ENCODE measurements at places on chromosomes 3 and 15.

GRCh38 chr3:129558772-129559564 is 16.0 kb downstream of the H1-8 start:
- no peak for DNase-seq

DNA sequence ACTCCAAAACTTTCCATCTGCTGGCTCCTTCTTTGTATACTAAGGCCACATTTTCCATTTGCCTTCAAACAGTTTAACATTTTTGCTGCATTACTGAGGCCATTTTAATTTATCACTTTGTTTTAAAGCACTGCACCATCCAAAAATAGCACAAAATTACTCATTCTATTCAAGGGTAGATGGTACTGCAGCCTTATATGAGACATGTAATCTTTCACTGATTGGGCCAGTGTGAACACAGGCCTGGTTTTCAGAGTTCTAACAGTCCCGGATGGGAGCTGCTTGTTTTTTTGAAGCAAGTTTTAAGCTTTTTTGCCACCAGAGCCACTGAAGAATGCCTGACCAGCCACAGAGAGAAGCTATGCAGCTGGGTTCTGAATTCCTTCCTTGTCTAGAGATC is 172.3 kb upstream of the TSC22D2 start:
- DNase-seq = no peak

DNA sequence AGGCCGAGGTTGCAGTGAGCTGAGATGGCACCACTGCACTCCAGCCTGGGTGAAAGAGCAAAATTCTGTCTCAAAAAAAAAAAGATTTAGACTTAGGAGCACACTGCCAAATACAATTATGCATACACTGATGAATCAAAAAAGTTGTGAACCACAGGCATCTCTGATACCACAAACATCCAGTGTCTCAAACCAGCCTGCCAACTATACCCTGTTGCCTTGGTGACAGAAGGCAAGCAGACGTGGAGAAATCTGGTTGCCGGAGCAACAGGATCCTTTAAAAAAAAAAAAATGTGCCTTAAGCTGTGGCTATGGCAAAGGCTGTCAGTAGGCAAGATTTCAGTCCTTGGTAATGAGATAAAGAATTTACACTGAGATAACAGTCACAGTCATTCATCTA is 202.3 kb downstream of the NEK10 start:
- DNase-seq = no peak

- DNase-seq = no peak
These were observed 5.5 kb downstream of the GFM1 start for GRCh38 chr3:158649791-158650190.

GRCh38 chr15:97171556-97171955 is 788.9 kb upstream of the ARRDC4 start:
- DNase-seq = no peak
